T47D (cell line): ENCODE measurements at places on chromosomes 7 and 10.

DNA sequence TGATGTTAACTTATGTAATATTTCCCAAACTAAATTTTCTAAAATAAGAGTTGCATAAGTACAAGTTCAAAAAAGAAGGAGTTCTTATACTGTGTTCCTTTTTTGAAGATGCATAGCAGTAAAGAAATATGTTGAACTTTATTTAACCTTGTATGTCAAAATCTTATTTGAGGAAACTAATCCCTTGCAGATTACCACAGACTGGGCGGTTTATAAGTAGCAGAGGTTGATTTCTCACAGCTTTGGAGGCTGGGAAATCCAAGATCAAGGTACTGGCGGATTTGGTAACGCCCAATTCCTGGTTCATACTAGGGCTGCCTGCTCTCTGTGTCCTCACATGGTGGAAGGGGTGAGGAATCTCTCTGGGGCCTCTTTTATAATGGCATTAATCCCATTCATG lies 68.5 kb downstream of the GNAT3 start:
- no peak for DNase-seq

DNA sequence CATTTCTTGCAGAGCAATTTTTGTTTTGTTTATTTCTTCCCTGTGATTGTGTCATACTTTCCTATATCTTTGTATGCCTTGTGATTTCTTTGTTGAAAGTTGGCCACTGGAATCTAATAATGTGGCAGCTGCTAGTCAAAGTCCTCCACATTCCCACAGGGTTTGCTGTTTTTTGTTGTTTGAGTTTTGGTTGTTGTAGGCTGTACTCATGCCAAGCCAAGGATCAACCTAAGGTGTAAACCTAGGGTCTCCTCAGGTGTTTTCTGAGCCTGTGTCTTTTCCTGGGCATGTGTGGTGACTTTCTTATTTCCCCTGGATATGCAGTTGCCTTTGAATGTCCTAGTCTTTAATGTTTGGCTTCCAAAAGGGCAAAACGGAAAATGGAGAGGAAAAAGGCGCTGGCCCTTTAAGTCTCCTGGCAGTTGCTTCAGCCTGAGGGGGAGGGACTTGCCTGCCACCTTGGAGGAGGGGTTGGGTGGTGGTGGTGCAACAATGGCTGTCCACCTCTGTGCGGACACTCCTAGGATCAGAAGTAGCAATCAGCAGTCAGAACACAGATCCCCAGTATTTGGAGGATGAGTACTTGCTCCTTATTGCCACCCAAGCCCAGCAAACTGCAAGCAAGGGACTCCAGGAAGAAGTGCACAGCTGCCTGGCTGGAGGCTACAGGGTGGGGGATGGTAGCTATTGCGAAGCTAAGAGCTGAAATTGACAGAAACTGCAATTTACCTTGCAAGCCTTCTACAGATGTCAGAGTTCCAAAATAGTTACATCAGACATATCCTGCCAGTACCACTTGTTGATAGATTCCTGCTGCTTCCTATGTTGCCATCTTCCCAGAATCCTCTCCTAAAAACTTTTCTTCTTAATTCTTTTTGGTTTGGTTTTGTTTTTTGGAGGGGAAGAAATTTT lies 5.6 kb upstream of the ZNF518A start:
- peak; percentile 89 for DNase-seq

GRCh38 chr10:75073442-75073841 lies 38.0 kb upstream of the SAMD8 start:
- no peak for DNase-seq

- no peak for DNase-seq
These were observed 96.7 kb upstream of the TMEM26 start for GRCh38 chr10:61549861-61550260.

DNA sequence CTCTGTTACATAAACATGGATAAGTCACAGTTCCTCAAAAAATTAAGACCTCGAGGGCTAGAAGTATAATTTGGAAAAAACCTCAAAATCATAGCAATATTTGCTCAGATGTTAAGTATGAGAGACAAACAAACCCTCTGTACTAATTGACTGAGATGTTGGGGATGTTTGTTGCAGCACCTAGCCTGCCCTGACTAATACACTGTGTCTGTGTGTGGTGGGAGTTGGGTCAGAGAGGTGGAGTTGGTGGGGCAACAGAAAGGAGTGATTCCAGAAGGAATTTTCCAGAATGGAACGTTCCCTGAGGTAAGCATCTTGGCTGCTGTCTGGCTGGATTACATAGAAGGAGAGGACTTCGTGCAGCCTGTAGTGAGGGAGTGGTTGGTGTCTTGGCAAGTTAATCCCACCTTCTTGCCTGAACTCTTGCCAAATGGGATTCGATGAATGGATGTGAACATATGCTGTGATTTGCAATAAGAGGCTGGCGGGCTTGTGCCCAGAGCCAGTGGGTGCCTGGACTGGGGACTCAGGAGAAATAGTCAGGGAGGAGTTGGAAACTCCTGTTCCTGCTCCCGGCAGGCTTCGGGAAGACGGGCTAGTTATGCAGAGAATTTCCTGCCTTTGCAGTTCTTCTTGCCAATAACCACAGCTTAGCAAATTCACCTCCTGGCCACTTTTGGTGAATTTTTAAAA lies 9.3 kb upstream of the FAM180A start:
- no peak for DNase-seq

- no peak for DNase-seq
These were observed 33.0 kb downstream of the COG5 start for GRCh38 chr7:107530751-107531150.

GRCh38 chr10:28910956-28911355 lies 233.6 kb downstream of the BAMBI start:
- no peak for DNase-seq

DNA sequence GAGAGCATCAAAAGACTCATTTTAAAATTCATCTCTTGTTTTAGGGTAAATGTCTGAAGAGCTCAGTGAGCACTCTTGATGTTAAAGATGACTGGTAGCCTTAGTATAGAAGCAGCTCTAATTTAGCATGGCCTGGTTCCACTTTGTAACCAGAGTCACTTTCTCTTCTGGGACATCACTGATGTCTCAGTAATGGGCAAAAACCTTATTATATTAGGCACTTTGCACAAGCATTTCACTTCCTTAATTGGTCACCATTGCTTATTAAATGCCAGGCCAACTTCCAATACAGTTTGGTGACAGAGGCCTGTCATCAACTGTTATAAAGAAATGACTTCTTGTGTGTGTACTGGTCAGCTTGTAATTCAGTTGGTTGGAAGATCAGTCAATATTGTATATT lies 53.0 kb downstream of the STEAP1B start:
- no peak for DNase-seq

GRCh38 chr7:140023728-140024127 lies 39.0 kb downstream of the PARP12 start:
- DNase-seq: no peak

GRCh38 chr10:122859527-122859926 lies 13.9 kb upstream of the CUZD1 start:
- DNase-seq: no peak

GRCh38 chr10:50260791-50261281 lies 9.5 kb upstream of the ASAH2 start:
- no peak for DNase-seq

DNA sequence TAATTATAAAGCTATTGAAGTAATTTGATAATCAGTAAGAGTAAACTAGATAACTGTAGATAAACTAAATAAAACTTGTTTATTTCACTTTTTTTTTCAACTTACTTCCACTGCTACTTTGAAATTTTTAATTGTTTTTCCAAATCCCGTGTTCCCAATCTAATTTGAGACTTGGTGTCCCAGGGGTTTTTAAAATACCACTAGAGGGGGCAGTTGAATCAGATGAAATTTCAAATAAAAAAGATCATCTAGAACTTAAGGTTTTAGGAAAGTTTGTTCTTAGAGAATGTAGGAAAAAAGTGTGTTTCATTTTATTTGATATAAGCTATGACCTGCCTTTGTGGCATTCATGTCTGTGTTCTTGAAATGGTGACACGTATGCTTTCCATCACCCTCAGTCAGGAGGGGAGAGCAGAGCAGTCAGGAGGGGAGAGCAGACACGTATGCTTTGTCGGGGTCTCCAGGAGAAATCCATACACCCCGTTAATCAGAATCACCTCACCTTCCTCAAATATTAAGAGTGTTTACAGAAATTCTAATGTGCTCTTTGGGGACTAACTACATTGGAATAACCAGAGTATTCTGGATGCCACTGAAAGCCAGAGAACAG lies 49.9 kb downstream of the C10orf67 start:
- DNase-seq: no peak

DNA sequence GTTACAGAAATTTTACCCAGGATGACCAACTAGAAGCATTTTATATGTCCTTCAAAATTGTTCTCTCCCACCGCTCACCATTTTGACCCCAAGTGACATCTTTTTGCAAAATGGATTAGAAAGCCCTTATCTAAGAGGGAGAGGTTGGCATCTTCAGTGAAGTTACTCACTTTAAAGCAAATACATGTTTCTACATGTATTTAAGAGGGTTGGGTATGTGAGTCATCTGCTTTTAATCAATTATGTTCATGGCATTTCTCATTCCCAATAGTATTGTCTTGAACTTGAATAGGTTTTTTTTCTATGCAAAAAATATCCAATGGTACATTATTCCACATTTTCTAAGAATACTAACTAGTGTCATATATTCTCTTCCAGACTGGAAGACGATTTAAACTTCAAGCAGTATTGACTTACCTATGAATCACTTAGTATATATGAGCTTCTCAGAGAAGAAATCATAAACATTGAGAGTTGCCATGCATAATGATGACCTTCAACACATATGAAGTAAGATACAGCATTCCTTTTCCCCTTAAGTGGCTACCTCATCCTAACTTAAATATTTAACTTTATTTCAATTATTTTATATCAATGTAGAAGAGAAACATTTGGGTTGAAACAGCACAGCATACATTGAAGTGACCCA lies 132.8 kb downstream of the POLR1F start:
- no peak for DNase-seq

DNA sequence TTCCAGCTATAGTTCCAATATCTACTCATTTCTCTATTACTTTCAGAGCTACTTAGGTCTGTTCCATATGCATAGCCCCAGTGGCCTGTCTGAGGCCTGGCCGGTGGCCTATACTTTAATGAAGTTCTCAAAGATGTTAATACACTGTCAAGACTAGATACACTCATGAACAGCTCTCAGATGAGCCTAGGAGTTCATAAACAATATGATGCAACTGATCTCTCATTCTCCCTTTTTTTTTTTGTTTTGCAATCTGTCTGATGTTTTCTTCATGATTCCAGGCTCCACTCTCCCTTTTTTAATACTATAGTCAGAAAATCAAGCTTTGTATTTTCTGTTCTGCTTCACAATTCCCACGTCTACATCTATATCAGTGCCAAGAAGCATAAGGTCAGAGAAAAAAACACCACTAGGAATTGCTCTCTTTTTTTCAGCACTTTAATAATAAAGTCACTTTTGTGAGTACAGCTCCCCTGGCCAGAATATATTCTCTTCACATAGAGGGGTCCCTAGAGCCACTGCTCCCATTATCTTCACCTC lies 321.0 kb downstream of the C7orf25 start:
- no peak for DNase-seq

GRCh38 chr10:84140036-84140379 lies 699 bp downstream of the GHITM start:
- DNase-seq: peak; percentile 33

GRCh38 chr7:101595246-101595645 lies 33.9 kb downstream of the MYL10 start:
- no peak for DNase-seq

DNA sequence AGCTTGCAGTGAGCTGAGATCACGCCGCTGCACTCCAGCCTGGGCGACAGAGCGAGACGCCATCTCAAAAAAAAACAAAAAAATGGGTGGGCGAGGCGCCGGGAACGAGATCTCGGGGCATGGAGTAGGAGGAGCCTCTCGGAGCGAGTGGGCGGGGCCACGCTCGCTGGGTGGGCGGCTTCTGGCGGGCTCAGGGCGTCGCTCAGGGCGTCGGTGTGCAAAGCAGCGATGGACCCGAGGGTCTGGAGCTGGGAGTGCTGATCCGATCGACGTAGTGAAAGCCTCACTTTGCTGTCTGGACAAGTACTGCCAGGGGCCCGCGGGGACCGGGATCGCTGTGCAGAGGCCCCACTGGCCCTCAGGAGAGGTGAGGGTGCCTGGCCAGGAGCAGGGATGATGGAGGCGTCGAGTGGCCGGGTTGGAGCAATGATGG lies 22.6 kb upstream of the AMZ1 start:
- DNase-seq: no peak

DNA sequence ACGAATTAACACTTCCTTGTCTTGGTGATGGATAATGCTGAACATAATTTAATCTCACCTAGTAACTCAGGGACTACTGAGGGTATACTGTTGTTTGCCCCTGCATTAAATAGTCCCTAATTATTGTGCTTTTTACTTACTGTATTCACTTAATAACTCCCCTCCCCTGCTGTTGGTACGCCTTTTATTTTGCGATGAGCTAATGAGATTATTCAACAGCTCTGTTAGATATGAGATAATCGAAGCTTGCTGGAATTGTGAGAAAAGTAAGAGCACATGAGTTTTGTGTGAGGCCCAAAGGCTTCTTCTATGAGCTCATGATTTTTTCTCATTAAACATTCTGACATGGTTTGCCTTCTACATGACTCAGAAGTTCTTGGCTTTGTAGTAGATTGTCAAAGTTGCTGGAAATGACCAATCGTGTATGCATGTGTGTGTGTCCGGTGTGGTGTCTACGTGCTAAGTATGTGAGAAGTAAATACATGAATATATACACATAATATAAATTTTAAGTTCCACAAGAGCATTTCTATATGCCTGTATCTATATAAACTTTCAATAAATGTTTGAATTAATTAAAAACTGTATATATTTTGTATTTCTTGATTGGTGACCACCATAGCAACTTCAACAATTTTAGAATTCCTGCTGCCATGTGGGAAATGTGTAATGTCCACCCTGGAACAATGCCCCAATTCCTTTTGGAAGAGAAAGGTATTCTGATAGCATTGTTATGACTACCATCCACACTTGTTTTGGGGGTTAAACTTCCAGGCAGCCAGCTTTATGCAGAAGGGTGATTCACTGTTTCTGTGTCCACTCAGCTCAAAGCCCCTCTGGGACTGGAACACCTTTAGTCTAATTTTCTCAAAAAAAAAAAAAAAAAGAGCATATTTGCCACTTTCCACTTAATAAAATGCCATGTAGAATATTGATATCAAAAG lies 106.2 kb downstream of the SAMD9 start:
- DNase-seq: no peak

- no peak for DNase-seq
These were observed 3.4 kb upstream of the ACTR3B start for GRCh38 chr7:152756116-152756515.

GRCh38 chr7:158820656-158821055 lies 8.7 kb downstream of the ESYT2 start:
- no peak for DNase-seq

DNA sequence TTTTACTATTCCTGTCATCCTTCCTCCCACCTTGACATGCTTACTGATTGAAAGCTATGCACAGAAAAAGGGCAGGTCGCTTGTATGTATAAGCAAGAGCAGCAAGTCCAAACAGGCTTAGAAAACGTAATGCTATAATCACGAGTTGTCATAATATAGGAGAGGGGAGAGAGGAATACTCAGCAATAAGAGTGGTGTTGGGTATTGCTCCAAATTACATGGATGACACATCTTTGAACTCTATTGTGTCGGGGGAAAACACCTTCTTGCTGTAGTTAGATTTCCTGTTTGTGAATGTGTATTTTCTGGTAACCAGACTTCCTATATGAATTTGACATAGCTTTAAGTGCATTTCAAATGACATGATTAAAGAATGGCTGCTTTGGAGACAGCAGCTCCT lies 7.5 kb downstream of the MET start:
- no peak for DNase-seq
